LHCN-M2 (cell line): ENCODE measurements at places on chromosomes 4 and X. TPM values are rescaled to one million over a fixed set of nuclear protein-coding genes. Genes with fewer than 3 reads are reported as not detected.
A peak's percentile ranks its signal among the peaks of the same experiment; 100 is the strongest.

Gene CMC4
- 17.2 and 23.2 TPM in 2 replicates for total RNA-seq

Gene STIM2
- 37.8 and 38.2 TPM in 2 replicates for total RNA-seq

Gene RAB39B
- 0.06 and 0.19 TPM in 2 replicates for total RNA-seq

GRCh38 chr4:8793571-8794160 is 78.0 kb downstream of the HMX1 start:
- no peak for DNase-seq

DNA sequence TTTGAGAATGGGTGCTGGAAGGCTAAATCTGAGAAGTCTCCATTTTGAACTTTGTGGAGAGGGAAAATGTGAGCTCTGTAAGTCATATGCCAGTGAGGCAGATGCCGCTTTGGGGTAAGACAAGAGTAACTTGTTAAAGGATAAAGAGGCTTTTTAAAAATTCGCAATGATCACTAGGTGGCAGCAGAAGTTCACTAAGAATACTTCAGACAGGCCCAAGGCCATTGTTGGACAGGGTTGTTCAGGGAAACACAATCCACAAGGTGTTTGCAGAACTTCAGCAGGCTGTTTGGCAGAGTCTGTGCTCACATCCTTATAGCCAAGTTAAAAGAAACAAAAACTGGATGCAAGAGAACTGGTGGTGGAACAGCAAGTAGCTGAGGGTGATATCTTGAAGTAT is 13.7 kb upstream of the PIGA start:
- DNase-seq: peak; percentile 50

GRCh38 chr4:95220205-95221175 is 328.3 kb downstream of the UNC5C start:
- no peak for DNase-seq

- peak; percentile 17 for DNase-seq
Measured at GRCh38 chrX:84453351-84454246, 48.7 kb downstream of the HDX start.

DNA sequence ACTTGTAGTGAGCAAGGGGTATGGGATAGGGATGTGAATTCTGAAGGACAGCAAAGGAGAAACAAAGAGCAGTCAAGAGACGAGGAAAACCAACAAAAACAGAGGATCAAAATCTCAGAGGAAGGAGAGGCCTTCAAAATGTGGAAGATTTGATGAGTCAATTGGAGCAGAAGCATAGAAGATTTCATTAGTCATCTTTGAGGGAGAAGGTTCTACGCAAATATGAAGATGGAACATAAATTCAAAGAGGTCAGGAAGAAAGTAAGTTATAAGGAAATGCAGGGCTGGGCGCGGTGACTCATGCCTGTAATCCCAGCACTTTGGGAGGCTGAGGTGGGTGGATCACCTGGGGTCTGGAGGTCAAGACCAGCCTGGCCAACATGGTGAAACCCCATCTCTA is 35.4 kb downstream of the MID2 start:
- no peak for DNase-seq

DNA sequence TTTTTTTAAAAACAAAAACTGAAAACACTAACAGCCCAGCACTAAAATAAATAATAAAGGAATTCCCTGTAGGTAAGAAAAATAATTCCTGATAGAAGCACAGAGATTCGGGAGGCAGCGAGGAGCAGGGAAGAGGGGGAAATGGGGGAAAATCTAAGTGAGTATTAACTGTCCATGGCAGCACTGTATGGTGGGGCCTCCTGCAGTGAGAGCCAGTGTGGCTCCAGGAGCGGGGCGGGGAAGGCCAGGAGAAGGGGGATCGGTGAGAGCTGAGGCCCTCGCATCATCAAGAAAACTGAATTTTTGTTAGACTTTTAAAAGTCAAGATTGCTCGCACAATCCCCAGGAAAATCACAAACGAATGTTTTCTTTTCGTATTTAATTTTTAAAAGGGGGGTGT is 14.1 kb downstream of the RNF212 start:
- DNase-seq: no peak

GRCh38 chrX:118928151-118928550 is 46.3 kb upstream of the LONRF3 start:
- no peak for DNase-seq
